ENCODE measurements at places on chromosomes 16 and 17.
A peak's percentile ranks its signal among the peaks of the same experiment; 100 is the strongest.

GRCh38 chr17:18040261-18040858, 1.2 kb downstream of the GID4 start:
- DNase-seq: no peak

DNA sequence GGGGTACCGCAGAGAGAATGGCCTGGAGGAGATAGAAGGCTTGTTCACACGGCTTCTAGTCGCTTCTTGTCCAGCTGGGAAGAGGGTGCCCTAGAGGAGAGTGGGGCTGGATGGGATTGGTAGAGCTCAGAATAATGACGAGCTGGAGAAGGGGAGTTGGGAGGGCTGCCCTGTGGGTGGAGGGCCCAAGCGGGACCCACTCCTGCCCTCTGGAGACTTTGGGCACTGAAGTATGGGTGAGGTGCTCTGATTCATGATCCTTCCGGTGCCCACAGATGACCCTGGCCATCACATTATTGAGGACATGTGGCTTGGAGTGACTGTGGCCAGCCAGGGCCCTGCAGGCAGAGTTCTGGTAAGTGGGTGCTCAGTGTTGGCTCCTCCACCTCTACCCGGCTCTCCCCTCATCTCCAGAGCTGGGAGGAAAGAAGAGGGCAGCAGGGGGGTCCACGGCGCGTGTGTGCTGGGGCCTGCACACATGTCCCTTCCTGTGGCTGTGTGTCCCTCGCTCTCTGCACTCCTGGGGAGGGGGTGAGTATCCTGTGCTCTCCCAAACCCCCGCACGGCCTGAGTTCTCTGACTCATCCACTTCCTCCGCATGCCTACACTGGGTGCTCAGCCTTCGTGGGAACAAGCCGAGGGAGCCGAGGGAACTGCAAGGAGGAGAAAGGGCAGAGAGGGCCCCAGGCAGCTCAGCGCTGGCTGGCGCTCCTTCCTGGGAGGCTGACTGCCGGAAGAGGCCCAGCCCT, 8.5 kb downstream of the ITGA3 start:
- peak; percentile 94 for DNase-seq

DNA sequence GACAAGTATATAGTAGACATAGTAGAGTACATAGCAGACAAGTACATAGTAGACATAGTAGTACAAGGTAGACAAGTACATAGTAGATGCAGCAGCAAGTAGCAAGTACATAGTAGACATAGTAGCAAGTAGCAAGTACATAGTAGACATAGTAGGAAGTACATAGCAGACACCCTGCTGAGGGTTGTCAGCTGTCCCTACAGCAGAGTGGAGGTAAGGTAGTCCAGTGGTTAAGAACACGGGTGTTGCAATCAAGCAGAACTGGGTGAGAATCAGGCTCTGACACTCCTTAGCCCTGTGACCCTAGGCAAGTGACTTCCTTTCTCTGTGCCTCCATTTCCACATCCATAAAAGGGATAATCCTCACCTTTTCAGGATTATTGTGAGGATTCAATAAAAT, 94.7 kb downstream of the NOG start:
- DNase-seq: no peak

- no peak for DNase-seq
Measured at GRCh38 chr17:43952351-43952723, 1.4 kb downstream of the PYY start.
